Neural crest cell (in vitro differentiated cells): ENCODE measurements at places on chromosomes 7 and 10. TPM values are rescaled to one million over a fixed set of nuclear protein-coding genes. Genes with fewer than 3 reads are reported as not detected.

GRCh38 chr7:90345595-90346335 lies 751 bp upstream of the GTPBP10 start:
- no peak for DNase-seq
- H3K4me1 ChIP-seq, result peaks cover 35% of the 10 kb centered on the region
- peak overlapping the region; percentile 98 for H3K27ac ChIP-seq
- no peaks in the 10 kb centered on the region for H3K36me3 ChIP-seq
- H3K27me3 ChIP-seq, result no peaks in the 10 kb centered on the region
- H3K4me3 ChIP-seq, result peak overlapping the region; percentile 100

DNA sequence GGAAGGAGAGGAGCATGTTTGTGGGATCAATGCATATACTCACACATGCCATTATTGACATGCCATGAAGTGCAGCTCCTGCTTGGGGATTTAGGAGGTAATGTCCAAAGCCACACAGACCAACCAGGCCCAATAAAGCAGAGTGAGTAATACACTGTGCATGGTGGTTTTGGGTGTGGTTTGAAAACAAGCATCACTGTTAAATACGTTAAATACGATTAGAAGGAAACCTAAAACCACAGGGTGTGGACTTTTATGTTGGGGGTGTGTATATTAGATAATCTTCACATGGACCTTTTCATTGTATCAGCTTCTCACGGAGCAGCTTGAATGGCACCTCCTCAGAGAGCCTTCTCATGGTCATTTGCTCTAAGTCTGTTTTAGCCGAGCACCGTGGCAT lies 10.4 kb upstream of the EIF3A start:
- no peaks in the 10 kb centered on the region for H3K36me3 ChIP-seq
- H3K27ac ChIP-seq, result no peak overlapping the region
- H3K4me3 ChIP-seq, result no peak overlapping the region
- DNase-seq, result no peak
- H3K4me1 ChIP-seq, result peaks cover 4% of the 10 kb centered on the region
- no peaks in the 10 kb centered on the region for H3K27me3 ChIP-seq

DNA sequence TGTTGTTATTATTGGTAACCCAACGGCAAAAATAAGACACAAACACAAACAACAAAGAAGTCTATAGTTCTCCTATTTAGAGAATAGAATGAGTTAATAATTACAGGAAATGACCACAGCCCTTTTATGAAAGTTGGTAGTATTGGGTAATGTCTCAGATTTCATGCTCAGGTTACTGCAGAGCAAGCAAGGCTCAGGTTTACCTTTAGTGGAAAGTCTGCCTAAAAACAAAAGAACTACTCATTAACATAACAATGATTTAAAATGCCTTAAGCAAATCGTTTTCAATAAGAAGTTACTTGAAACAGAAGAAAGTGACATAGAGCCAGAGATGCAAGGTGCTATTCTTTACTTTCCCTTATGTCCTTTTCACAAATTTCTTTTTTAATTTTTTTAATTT lies 441.2 kb downstream of the PLXDC2 start:
- H3K27ac ChIP-seq, result no peak overlapping the region
- peaks cover 4% of the 10 kb centered on the region for H3K36me3 ChIP-seq
- H3K27me3 ChIP-seq, result no peaks in the 10 kb centered on the region
- peaks cover 6% of the 10 kb centered on the region for H3K4me1 ChIP-seq
- no peak for DNase-seq

GRCh38 chr10:94617389-94617944 lies 66.1 kb upstream of the CYP2C18 start:
- no peak overlapping the region for H3K4me3 ChIP-seq
- H3K27ac ChIP-seq, result no peak overlapping the region
- no peaks in the 10 kb centered on the region for H3K27me3 ChIP-seq
- no peaks in the 10 kb centered on the region for H3K4me1 ChIP-seq
- peaks cover 9% of the 10 kb centered on the region for H3K36me3 ChIP-seq

DNA sequence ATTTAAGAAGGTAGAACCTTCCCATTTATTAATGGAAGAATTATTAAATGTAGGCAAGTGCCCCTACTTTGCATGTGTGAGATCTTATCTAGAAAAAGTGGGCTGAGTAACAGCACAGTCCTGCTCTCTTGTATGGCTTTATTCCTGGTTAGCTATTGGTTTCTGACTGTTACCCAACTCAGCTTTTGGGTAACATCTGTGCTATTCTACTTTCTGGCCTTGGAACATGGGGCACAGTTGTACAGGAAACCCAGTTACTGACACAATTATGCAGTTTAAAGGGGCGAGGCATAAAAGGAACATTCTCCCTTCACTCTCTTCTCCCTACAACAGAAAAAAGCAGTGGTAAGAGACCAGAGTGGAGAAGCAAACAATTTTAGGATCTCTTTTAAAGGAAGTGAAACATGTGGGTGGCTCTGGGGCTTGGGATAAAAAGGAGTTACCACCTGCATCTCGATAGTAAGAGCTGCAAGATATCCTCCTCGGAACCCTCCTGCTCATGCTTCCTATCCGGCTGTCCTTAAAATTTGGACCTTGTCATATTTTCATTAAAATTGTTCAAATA lies 16.0 kb downstream of the NUDT5 start:
- H3K27ac ChIP-seq, result no peak overlapping the region
- H3K27me3 ChIP-seq, result no peaks in the 10 kb centered on the region

GNAT3 gene
- total RNA-seq, result not detected in 2 replicates

- H3K36me3 ChIP-seq, result peaks cover 6% of the 10 kb centered on the region
- H3K4me1 ChIP-seq, result peaks cover 9% of the 10 kb centered on the region
- H3K27me3 ChIP-seq, result no peaks in the 10 kb centered on the region
- no peak overlapping the region for H3K4me3 ChIP-seq
- DNase-seq, result no peak
These were observed 15.4 kb downstream of the ZMIZ2 start for GRCh38 chr7:44764081-44764480.

DNA sequence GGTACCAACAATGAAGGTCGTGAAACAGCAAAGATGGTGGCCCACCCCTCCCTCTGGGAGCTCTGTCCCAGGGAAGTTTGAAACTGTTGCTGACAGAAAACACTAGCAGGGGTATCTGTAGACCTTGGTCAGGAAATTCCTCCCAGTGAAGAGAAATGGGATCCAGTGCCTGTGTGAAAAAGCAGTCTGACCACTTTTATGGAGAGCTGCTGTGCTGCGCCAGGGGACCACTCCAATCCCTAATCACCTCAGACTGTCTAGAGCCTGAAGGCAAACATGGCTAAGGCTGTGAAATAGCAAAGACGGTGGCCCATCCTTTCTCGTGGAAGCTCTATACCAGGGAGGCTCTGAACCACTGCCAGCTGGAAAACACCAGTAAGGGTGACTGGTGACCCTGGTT lies 38.3 kb upstream of the TMEM140 start:
- DNase-seq, result no peak
- no peak overlapping the region for H3K27ac ChIP-seq
- H3K27me3 ChIP-seq, result no peaks in the 10 kb centered on the region
- peaks cover 4% of the 10 kb centered on the region for H3K36me3 ChIP-seq
- no peaks in the 10 kb centered on the region for H3K4me1 ChIP-seq
- H3K4me3 ChIP-seq, result no peak overlapping the region

DNA sequence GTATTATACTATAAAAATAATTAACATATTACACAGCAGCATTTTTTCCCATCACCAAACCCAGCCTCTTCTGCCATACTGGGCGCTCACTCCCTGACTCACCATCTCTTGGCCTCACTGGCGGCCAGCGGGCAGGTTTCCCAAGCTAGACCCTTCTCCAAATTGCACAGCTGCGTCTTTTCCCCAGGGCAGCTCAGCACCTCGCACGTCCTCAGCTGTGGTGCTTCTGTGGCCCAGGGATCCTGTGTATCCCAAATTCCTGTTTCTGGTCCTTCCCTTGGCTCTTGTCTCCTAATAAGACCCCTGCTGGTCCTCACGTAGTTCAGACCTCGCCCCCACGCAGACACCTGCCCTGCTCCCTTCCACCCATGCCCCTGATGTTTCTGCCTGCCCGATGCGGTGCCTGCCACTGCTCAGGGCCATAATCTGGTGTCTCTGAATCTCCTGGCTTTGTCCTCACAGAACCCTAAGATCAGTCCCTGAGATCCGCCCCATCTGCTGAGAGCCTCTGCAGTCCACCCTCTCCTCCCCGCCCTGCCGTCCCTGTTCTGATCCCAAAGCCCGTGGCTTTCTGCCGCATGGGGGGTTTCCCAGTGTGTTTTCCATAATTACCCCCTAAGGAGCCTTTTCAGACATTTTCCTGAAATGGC lies 290.1 kb downstream of the TCERG1L start:
- peaks cover 3% of the 10 kb centered on the region for H3K4me1 ChIP-seq
- no peaks in the 10 kb centered on the region for H3K27me3 ChIP-seq
- H3K27ac ChIP-seq, result peak overlapping the region; percentile 89
- no peak overlapping the region for H3K4me3 ChIP-seq
- no peak for DNase-seq
- no peaks in the 10 kb centered on the region for H3K36me3 ChIP-seq

HOXA6 gene
- total RNA-seq, result 1.6 and 2.0 TPM in 2 replicates

- no peak overlapping the region for H3K4me3 ChIP-seq
- no peak overlapping the region for H3K27ac ChIP-seq
- H3K27me3 ChIP-seq, result peaks cover 6% of the 10 kb centered on the region
- no peaks in the 10 kb centered on the region for H3K4me1 ChIP-seq
These were observed 21.2 kb downstream of the CALML5 start for GRCh38 chr10:5477948-5478693.

GPR37 gene
- total RNA-seq, result 4.9 and 6.0 TPM in 2 replicates

PIP gene
- not detected in 2 replicates for total RNA-seq

GRCh38 chr10:61391281-61391680 lies 61.9 kb downstream of the TMEM26 start:
- H3K4me3 ChIP-seq, result no peak overlapping the region
- H3K4me1 ChIP-seq, result no peaks in the 10 kb centered on the region
- DNase-seq, result no peak
- H3K27ac ChIP-seq, result no peak overlapping the region
- H3K27me3 ChIP-seq, result peaks cover 3% of the 10 kb centered on the region
- H3K36me3 ChIP-seq, result no peaks in the 10 kb centered on the region

FGFR2 gene
- total RNA-seq, result 55.5 and 58.4 TPM in 2 replicates

DNA sequence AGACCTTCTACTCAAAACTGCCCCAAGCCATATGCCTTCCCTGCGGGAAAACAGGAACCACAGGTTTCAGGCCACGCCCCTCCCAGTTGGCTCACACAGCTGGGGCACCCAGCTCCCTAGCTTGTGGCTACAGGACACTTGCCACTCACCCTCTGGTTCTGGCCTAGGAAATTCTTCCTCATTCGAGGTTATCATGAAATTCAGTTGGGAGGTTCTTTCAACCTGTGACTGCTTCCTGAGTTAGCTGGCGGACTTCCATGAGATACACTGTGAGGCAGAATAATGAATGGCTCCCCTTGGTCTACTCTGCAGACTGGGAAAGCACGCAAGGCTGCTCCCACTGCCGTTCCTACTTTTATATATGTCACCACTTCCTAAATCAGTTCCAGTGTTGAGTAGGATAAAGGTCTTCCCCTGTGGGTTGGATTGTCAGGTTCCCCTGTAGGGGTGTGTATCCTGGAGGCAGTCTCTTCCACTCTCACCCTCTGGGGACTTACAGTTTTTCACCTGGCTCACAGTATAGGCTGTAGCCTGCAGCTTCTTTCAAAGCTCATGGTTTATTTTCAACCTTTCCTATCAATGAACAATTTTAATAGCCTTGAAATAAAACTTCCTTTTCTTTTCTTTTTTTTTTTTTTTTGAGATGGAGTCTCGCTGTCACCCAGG lies 37.0 kb downstream of the GPR22 start:
- H3K27ac ChIP-seq, result no peak overlapping the region
- H3K4me3 ChIP-seq, result no peak overlapping the region
- peaks cover 33% of the 10 kb centered on the region for H3K36me3 ChIP-seq

DNA sequence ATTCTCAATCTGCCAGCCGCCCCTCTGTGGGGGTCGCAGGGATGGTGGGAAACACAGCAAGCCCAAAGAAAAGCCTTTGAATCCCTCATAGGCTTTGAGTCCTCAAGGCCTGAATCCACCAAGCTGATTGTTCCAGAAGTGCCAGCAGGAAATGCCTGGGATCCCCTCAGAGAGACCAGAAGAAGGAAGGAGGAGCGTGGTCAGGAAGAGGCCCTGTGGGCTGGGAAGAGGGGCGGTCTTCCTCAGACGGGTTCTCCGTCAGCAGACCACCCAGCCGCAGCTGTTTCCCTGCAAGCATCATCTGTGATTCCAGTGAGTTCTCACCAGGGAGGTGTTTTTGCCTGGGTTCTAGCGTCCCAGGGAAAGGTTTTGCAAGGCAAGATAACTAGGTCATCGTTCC lies 190.0 kb upstream of the KLF6 start:
- H3K4me3 ChIP-seq, result no peak overlapping the region
- H3K4me1 ChIP-seq, result peaks cover 16% of the 10 kb centered on the region
- peaks cover 2% of the 10 kb centered on the region for H3K36me3 ChIP-seq
- no peak overlapping the region for H3K27ac ChIP-seq
- no peaks in the 10 kb centered on the region for H3K27me3 ChIP-seq

NPSR1 gene
- total RNA-seq, result not detected in 2 replicates

ASB4 gene
- total RNA-seq, result 0.21 TPM in 1 of 2 replicates, not detected in the other

ZWINT gene
- total RNA-seq, result 109 and 117 TPM in 2 replicates

GNGT1 gene
- total RNA-seq, result 0.65 and 1.0 TPM in 2 replicates

DGKI gene
- total RNA-seq, result 2.2 and 3.3 TPM in 2 replicates

DNA sequence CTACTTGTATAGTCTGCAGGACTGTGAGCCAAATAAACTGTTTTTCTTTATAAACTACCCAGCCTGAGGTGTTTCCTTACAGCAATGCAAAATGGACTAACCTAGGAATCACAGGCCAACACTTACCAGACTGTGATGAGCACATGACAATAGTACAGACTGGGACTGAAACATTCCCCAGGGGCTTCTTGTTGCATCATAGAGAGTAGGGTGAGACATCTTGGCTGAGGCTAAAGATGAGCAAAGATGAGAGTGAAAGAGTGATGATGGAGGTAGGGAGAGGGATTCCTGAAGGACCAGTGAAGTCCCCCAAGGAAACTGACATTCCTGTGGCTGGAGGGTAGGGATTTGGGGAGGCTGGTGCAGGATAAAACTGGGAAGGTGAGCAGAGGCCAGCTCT lies 194.4 kb downstream of the TPST1 start:
- H3K4me3 ChIP-seq, result no peak overlapping the region
- peaks cover 20% of the 10 kb centered on the region for H3K36me3 ChIP-seq
- H3K27ac ChIP-seq, result no peak overlapping the region
- no peak for DNase-seq
- no peaks in the 10 kb centered on the region for H3K4me1 ChIP-seq

- H3K4me3 ChIP-seq, result no peak overlapping the region
- no peaks in the 10 kb centered on the region for H3K4me1 ChIP-seq
- H3K36me3 ChIP-seq, result no peaks in the 10 kb centered on the region
- no peaks in the 10 kb centered on the region for H3K27me3 ChIP-seq
- no peak for DNase-seq
These were observed 74.6 kb upstream of the GDF10 start for GRCh38 chr10:47225219-47225927.

- no peaks in the 10 kb centered on the region for H3K27me3 ChIP-seq
- DNase-seq, result no peak
- H3K27ac ChIP-seq, result no peak overlapping the region
These were observed 42.4 kb downstream of the TBATA start for GRCh38 chr10:70742537-70743429.

- H3K27ac ChIP-seq, result no peak overlapping the region
- no peak overlapping the region for H3K4me3 ChIP-seq
- no peaks in the 10 kb centered on the region for H3K4me1 ChIP-seq
- H3K27me3 ChIP-seq, result no peaks in the 10 kb centered on the region
These were observed 60.8 kb downstream of the OGDH start for GRCh38 chr7:44667190-44667589.

SPDYE6 gene
- not detected in 2 replicates for total RNA-seq
